ENCODE measurements at places on chromosomes 6 and 20.

DNA sequence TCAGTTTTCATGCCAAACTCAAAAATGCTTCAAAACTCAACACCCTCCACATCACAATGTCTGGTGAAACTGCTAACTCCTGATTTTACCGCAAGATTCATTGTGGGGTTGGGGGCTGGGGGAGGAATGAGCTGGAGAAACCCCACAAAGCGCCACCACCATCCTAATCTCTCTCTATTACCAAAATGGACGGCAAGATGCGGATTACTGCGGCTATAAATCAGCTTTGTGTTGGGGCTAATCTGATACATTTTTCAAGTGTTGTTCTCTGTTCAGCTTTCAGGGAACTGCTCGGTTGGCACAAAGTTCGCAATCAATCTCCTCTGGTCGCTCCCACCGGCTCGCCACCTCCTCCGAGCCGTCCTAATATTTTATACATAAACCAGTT lies 83.7 kb downstream of the TMEM242 start:
- no peak for DNase-seq

GRCh38 chr6:26045928-26046368 lies 41.3 kb upstream of the HFE start:
- DNase-seq = no peak

DNA sequence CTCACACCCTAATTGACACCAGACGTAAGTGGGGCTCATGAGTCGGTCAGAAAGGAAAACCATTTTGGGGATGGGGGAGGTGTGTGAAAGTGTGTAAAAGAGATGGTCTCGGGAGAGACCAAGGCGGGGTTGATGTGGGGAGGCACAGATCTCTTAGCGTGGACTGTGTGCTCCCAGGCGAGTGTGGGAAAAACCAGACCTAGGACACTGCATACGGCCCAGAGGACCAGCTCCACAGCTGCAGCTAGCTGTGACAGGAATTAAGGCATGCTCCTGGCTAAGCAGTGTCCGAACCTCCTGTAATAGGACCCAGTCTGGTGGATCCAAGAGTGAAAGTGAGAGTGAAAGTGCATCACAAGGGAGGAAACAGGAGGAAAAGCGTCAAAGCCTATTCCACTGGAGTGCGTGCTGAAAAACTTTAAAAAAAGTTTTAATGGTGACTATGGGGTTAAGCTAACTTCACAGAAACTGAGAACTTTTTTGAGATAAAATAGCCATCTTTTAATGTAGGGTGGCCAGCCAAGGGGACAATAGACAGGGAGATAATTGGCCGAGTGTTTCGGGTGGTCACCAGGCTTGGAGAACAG lies 9.6 kb downstream of the IL22RA2 start:
- DNase-seq = no peak

DNA sequence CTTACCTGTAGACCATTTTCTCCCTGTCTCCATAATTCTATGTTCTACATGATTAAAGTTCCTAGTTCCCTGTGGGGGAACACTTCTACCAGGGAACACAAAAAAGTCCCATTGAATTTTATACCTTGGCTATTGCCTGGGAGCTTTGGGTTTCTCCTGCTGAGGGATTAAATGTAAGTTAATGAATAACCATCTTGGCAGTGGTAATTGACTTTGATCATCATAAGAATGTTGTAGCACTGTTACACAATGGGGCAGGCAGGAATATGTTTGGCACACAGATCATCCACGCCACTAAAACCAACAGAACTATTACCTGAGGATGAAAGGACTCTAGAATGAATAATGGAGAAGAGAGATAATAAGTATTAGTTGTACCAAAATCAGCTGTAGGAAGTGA lies 1106.2 kb upstream of the GJE1 start:
- no peak for DNase-seq

DNA sequence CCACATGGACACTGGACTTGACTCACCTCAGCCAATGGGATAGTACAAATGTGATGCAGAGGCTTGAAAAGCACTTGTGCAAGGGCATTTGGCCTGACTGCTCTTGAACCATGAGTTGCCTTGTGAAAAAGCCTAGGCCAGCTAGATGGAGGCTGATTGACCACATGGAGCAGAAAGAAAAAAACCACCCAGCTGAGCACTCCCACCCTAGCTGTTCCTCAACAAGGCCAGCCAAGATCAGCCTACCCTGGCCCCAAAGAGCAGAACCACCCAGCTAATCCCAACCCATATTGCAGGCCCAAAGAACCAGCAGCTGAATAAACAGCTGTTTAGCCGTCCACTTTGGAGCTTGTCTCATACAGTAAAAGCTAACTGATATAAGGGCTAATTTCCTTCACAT lies 36.7 kb downstream of the PXDC1 start:
- no peak for DNase-seq

DNA sequence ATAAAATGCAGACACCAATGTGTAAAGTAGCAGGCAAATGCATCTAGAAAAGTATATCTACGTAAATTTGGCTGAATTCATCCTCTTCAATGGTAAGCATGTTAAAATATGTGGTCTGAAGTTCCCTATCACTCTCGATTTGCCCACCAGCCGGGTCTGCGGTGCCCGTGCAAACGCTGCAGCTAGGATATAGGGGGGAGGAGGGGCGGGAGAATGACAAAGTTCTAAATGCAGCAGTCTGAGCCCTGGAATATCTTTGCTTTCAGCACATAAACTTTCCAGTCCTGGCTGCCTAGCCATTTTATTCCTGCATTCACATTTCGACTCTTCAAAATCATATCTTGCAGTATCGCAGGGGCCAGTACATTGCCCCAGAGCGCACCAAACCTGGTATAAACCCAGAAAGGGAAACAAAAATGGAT lies 708 bp downstream of the NRN1 start:
- no peak for DNase-seq

DNA sequence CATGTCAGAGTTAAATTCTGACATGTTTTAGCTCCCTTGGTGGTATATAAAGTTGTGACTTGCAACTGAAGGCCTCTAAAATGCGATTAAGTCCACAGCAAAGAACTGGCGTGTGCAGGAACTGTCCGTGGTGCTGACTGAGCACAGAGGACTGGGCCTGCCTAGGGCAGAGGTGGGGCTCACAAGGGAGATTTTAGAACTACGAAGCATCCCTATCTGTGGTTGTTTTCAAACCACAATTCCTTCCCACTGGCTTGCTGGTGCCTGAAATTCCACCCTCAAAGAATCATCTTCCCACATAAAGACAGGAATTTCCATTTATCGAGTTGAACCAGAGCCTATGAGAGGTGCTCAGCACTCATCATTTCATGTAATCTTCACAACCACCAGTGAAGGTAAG lies 30.1 kb downstream of the RIMS4 start:
- DNase-seq = peak; percentile 75

GRCh38 chr20:58665606-58666005 lies 14.5 kb downstream of the STX16 start:
- no peak for DNase-seq

DNA sequence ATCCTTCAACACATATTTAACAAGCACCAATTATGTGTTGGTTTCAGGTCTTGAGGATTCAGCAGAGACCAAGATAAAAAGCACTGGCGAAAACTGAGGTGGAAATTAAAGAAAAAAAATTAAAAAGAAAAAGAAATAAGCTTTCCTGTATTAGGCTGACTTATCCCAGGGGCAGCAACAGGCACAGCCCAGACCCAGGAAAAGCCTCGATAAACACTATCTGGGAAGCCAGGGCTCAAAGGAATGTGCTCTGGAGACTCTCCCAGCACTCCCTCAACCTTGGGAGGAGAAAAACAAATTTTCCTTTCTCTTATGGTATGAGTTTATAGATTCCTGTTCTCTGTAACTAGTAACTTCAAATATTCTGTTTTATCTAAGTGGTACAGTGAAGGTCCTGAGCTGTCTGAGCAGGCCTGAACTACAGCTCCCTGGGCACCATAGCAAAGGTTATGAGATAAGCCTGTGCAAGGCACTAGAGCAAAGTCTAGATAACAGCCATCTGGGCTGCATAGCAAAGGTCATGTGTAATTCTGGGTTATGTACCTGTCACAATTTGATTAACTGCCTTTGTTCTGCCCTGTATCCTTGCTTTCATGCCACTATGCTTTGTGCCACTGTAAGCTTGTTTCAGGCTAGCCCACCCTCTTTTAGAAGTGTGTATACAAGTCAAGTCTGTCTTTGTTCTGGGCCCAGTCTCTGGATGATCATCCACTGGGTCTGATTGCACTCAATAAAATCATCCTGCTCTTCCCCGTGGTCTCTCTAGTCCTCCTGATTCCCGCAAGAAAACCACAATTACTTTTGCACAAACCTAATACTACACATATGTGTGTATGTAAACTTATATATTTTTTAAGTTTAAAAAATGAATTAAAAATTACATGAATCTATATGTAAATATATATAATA lies 54.0 kb downstream of the IL22RA2 start:
- no peak for DNase-seq

- no peak for DNase-seq
Observed at GRCh38 chr6:42217157-42217518, 523 bp downstream of the MRPS10 start.
